Activated T-cell treated with anti-CD3 and anti-CD28 coated beads, Interleukin-2, amount 50 U/mL, for 48 hours (primary cell): ENCODE measurements at places on chromosomes 7 and 10.

- no peak for DNase-seq
Observed at GRCh38 chr10:43817368-43817767, 168.7 kb upstream of the ZNF32 start.

- DNase-seq, result no peak
Observed at GRCh38 chr10:75431180-75432111, at the start of gene LRMDA. LRMDA (plus strand) TSS chr10:75431624.

DNA sequence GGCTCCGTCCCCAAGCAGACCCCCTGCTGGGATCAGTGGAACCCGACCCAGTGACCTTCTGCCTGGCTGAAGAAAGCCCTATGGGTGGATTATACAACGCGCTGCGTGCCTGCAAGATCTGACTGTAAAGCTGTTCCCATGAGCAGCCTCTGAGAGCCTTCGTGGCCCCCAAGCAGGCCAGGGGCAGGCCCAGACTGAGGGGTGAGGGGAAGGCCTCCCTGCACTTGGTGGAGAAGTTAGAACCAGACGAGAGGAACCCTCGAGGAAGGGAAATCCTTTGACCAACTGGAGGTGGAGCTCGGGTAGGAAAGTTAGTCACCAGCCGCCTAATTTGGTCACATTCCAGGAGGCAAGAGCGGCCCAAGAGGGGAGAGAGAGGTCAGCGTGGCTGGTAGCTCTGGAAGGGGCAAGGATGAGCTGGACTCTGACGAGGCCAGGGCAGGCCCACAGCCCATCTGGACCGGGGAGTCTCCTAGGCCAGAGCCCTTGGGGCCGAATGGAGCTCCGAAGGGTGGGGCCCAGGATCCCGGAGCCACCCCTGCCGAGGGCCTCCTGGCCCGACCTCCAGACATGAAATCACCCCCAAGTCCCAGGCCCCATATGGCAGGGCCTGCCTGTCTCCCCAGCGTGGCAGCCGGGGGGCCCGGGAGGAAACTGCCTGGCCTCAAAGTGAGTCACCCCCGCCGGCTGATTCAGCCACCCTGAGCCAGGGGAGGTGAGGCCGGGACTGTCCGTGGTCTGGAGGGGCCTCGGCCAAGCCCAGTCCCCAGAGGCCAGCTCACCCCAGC is 23.3 kb upstream of the PDGFA start:
- no peak for DNase-seq

DNA sequence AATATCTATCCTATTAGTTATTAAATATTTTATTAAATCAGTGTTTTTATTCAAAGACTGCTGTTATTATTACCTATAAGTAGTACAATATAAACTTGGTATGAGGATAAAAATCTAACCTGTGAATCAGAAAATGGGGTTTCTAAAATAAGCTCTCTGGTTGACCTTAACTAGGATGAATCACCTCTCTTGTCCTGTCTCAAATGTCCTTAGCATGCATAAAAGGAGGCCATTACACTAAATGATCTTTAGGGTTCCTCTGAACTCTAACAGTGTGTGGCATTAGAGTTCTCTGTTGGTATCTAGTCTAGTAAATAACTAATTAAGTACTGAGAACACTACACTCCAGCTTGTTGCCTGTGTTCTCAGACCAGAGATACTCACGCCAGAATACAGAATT is 143.1 kb upstream of the LRRTM3 start:
- DNase-seq, result no peak

DNA sequence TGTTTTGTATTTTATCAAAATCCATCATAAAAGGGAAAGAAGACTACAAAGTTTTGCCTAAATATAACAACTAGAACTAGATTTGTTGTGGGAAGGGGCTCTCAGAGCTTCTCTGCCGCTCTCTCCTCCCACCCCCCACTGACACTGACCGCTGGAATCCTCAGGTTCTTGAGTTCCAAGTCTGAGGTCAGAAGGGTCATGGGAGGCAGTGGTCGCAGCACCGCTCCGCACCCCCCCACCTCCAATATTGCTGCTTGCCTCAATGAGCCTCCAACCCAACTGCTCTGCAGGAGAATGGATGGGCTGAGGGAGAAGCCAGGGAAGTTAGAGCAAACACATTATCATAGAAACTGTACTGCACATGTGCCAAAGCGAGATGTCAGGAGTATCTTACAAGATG is 359.4 kb downstream of the GRID1 start:
- DNase-seq, result no peak

DNA sequence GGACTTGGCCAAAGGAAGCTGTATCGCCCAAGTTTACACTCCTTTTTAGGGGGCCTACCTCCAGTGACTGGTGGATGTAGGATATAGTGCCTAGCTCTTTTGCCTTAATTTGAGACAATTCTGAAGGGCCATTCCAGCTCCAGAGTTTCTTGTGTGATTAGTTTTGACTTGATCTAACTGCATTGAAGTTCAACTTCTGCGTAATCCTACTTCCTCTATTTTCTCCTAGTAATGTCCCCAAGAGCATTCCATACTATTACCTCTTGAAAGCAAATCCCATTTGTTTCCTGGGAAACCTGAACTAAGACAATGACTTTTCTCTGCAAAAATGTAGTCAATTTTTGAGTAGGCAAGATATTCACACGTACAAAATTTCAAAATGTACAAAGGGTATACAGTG is 4.7 kb upstream of the H2AZ2 start:
- DNase-seq, result no peak

DNA sequence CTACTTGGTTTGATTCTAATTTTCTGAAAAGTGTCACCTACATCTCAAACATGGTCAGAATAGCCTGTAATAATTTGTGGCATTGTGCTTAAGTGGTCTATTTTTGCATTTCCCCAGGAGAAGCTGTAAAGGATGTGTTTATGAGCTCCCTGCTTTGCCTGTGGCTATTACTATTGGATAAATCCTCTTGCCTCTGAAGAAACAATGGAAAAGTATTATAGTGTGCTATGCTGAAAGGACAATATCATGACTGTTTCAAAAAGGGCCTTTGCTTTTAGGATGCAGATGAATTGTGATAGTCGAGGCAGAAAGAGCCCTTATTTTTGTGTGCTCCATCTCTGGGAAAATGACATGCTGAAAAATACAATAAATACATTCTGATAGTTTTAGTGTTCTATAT is 94.1 kb upstream of the ARMC3 start:
- no peak for DNase-seq

- no peak for DNase-seq
Observed at GRCh38 chr7:38973760-38974159, 3.9 kb upstream of the POU6F2 start.

GRCh38 chr7:74483402-74484336 is 30.0 kb downstream of the GTF2IRD1 start:
- no peak for DNase-seq

DNA sequence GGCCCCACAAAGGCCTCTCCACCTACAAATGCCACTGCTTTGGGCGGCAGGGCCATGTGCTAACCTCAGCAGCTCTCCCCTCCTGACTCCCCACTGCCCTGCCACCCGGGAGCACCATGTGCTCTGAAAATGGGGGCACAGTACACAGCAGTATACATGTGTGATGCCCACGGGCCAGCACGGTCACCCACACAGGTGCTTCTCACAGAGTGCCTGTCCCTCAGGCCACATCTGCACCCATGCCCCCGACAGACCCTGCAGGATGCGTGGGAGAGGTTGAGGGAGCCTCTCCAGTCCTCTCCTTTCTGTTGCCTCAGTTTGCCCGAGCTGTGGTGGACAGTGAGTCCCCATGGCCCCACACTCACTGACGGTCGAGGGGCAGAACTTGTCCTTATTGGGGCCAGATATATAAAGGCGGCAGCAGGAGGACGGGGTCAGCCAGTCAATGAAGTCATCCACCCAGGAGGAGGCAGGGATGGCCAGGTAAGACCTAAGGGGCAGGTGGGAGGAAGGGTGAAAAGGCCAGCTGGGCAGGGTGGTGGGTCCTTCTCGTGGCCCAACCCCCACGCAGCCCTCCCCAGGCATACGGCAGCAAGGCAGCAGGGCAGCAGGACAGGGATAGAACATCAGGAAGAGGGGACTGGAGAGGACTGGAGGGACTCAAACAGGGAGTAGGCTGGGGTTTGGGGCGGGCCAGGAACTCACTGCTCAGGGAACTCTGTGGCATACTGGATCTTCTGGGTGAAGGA is 19.6 kb downstream of the NPC1L1 start:
- DNase-seq, result no peak

GRCh38 chr7:68073701-68074100 is 1077.1 kb downstream of the TYW1 start:
- DNase-seq, result no peak

DNA sequence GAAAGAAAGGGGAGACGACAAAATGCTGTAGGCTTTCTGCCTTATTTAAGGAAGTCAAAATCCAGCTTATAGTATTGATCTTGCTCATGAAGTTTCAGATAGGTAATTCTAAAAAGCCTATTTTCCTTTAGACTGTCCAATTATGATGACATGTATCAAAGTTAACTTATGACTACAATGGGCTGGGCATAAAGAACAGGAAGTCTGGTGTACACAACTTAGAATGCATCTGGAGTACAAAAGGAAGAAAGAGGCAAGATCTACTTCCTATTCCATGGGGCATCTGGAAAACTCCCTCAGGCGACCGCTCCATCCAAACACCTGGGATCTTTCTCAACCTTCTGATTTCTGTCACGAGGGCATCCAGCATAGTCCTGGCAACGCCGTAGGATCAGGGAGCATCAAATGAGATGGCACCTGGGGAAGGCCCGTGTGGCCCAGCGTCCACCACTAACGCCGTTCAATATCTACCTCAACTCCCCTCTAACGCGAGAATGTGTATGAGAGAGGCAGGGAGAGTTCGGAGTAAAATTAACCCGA is 512 bp downstream of the FAM24B start:
- DNase-seq, result no peak

- DNase-seq, result no peak
Observed at GRCh38 chr7:78939669-78940068, 513.8 kb downstream of the MAGI2 start.

DNA sequence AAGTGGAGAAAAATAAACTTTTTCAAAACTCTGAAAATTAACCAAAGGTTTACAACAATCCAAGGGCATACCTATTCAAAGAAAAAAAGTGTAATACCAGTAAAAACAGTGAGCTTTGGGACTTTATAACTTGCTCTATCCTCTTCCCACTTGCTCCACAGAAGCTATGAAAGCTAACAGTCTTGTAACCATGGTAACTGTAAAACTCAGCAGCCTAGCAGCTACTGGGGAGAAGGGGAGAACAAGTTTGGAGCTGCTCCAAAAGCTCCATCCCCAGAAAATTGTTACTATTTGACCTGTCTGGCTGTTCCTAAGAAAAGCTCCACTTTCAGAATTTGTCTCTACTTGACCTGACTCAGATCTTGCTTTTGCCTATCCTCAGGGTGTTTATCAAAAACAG is 191.5 kb downstream of the OTUD1 start:
- DNase-seq, result no peak

GRCh38 chr7:95482424-95482823 is 3.3 kb upstream of the ASB4 start:
- no peak for DNase-seq

DNA sequence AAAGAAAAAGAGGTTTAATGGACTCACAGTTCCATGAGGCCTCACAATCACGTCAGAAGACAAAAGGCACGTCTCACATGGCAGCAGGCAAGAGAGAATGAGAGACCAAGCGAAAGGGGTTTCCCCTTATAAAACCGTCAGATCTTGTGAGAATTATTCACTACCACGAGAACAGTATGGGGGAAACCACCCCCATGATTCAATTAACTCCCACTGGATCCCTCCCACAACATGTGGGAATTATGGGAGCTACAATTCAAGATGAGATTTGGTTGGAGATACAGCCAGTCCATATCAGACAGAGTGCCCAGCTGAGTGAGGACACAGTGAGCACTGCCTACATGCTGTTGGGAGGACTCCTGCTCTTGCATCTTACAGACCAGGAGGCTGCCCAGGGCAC is 148.4 kb downstream of the TEX36 start:
- DNase-seq, result no peak

GRCh38 chr10:17510242-17510908 is 56.0 kb upstream of the ST8SIA6 start:
- no peak for DNase-seq

- no peak for DNase-seq
Observed at GRCh38 chr7:93160410-93160809, 12.2 kb upstream of the SAMD9L start.

- DNase-seq, result no peak
Observed at GRCh38 chr10:128150561-128150960, 24.3 kb upstream of the MKI67 start.

DNA sequence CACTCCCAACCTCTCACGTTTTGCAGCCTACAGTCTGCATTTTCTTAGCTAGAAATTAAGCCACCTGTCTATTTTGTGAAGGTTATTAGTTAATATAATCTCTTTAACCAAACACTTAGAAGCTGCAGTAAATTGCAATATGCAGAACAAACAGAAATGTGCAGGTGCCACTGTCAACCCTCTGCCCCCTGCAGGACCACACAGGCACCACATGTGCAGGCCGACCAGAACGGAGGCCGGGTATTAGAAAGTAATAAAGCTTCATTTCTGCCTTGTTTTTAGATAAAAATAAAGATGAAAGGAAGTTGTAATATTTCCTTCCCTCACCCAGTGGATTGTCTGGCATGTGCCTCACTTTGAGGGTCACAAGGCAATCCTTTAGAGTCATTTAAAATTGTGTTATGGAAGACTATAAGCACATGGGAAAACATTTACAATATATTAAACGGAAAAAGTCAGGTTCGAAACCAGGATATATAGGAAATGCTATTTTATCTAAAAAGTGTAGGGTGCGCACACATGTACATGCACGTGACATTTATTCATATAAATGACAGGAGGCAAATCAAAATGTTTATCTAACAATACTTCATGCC is 158.2 kb downstream of the ARHGAP12 start:
- DNase-seq, result peak; percentile 59

- DNase-seq, result no peak
Observed at GRCh38 chr10:12733271-12733670, 268.2 kb downstream of the CCDC3 start.

GRCh38 chr10:94673614-94674321 is 9.8 kb upstream of the CYP2C18 start:
- DNase-seq, result no peak

- no peak for DNase-seq
Observed at GRCh38 chr7:2016761-2017480, 215.8 kb downstream of the MAD1L1 start.

DNA sequence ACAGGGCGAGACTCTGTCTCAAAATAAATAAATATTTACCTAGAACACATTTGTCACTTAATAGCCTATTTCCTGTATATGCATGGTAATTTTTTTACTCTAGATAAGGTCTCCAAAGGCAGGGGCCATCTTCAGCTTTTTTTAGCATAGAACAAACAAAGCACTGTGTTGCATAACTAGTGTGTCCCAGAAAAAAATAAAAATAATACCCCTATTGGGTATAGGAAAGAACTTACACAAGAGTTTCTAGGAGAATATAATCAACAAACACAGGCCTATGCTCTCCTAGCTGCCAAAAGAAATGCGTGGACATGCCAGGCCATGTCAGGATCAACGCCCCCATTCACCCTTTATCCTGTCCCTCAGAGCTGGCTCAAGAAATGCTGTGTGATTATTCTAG is 103.6 kb downstream of the PARD3 start:
- DNase-seq, result no peak
